Naive thymus-derived CD4-positive, alpha-beta T cell (primary cell): ENCODE measurements at places on chromosomes 2 and 18. TPM values are rescaled to one million over a fixed set of nuclear protein-coding genes. Genes with fewer than 3 reads are reported as not detected.

The DLGAP1 gene
- not detected for total RNA-seq

The PLCL1 gene
- 29.6 TPM for total RNA-seq

The PRKD3 gene
- total RNA-seq, result 46.4 TPM

DNA sequence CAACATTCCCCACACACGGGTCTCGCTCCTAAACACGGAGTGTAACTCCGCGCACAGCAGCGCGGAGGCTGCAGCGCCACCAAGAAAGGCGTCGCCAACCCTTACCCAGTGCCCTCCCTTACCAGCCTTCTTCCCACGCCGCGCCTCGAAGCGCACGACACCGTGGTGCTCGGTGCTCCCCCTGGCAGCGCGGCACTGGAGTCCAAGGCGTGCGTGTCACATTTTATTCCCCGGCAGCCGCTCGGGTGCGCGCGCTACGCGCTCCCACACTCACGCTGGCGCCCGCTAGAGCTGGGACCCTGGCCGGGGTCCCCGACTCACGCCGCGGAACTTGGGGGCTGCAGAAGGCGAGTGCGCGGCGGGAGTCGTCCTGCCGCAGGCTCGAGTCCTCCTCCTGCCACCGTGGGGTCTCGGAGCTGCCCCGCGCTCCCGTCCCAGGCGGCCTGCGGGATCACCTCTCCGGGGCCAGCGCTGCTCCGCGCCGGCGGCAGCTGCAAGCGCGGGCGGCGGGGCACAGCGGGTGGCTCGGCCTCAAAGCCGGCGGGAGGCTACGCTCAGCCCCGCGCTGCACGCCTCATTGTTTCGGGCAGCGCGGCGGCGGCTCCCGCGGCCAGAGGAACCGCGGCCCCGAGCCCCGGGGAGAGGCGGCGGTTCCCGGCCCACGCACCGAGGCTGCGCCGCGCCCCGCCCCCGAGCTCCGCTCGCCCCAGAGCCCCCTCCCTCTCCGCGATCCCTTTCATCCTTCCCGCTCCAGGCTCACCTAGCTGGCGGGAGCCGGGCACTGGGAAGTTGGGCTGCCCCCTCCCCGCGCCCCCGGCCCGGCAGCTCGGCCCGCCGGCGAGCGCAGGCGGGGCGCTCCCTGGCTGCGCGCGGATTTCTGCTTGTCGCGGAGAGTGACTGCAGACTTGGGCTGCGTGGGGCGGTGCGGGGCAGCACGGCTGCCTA lies at the start of gene ST6GAL2:
Gene ST6GAL2 (minus strand): TSS at position 197 of the 945 bp plus-strand sequence. CDS start 42,190 bp downstream, outside the sequence.
- no peak for DNase-seq

DNA sequence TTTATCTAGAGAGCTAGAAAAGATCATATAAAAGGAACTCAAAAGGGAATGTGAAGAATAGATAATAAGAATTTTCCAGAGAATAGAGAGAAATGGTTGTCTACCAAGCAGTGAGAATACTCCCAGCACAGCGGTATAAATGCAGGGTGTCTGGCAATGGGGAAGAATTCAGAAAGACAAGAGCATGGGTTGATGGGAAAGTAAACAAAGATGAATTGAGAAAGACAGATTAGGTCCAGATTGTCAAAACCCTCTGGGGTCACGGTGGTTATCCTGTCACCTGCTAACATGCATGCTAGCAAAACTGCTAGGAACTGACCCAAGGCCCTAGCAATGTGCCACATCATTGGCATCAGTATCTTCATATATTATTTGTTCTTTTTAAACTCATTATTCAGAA lies 30.8 kb upstream of the C1D start:
- DNase-seq, result no peak

- no peak for DNase-seq
Observed at GRCh38 chr2:111975819-111976218, 77.4 kb downstream of the MERTK start.

DNA sequence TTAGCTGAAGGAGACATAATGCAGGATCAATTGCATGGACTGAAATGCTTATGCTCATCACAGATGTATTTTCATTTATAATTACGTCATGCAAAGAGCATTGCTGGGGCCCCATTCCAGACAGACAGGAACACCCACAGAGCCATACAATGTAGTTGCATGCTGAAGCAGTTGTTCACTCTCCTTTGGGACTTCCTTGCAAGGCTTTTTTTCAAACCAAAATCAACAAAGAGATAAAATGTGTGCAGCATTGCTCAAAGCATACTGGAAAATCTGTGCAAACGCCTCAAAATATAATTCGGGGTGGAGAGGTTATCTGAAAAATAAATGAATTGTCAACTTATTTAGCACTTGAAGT lies 463.2 kb downstream of the CDH2 start:
- no peak for DNase-seq

- DNase-seq, result peak; percentile 22
Observed at GRCh38 chr18:1585881-1586488, 681.3 kb downstream of the ADCYAP1 start.

DNA sequence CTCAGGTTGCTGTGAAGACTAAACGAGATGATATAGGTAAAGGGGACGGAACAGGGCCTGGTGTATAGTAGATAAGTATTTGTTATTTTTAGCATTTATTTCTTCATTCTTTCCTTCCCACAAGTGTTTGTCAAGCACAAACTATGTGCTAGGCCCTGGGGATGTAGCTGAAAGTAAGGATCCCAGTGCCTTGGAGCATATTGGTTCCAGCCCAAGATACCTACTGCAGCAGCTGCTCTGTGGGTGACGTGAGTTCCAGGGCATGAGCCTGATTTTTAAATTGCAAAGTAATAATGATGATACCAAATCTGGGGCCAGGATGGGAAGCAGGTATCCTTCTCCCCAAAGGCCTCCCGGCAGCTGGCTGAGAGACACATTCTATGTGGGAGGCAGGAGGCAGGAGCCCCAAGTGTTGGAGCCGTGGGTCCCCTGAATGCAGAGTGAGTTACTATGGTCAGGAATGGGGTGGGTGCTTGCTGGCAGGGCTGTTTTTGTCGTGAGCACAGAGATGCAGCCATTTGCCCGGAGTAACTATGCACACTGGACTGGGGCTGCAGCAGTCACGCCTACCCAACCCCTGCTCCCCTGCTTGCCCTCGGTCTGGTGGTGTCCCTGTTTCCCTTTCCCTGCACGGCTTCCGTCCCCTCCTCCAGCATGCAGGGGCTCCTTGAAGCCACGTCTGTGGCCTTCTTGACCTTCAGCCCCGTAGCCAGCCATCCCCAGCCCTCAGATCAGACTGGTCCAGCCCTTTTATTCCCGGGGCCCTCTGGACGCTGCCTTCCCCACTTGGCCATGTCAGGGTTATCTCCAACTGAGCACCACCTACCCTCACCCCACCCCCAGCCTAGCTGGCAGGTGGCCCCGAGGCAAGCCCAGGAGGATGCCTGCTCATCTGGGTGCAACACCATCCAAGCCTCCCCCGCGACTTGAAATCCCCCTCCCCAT lies 52.4 kb downstream of the INHBB start:
- DNase-seq, result no peak

DNA sequence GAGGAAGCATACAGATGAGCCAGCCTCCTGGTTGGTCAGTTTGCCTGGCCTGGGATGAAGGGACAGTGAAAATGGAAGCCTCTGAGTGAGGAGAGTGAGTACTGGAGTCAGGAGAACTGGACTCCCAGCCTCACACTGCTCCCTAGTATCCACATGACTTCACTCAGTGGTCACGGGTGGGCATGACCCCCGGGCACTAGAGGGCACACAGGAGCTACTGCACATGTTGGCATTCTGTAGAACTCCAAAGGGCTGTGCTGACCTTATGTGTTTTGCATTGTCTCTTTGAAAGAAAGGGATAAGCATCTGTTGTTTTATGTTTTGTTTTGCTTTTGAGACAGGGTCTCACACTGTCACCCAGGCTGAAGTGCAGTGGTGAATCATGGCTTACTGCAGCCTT lies 23.7 kb downstream of the NCAPH start:
- DNase-seq, result peak; percentile 64
